WTC11 (cell line): ENCODE measurements at places on chromosomes 7 and 10. TPM values are rescaled to one million over a fixed set of nuclear protein-coding genes. Genes with fewer than 3 reads are reported as not detected.
A peak's percentile ranks its signal among the peaks of the same experiment; 100 is the strongest.

The EGR2 gene
- 0.92 to 1.6 TPM (median 1.6 TPM) in 3 replicates for total RNA-seq

The MAGI2 gene
- total RNA-seq = 26.6 to 32.2 TPM (median 29.2 TPM) in 3 replicates

The PNLIPRP1 gene
- total RNA-seq = 0.68 to 1.2 TPM (median 0.69 TPM) in 3 replicates

The DENND2A gene
- total RNA-seq = 10.0 to 13.6 TPM (median 12.7 TPM) in 3 replicates

The MMRN2 gene
- total RNA-seq = 1.7 to 2.8 TPM (median 2.4 TPM) in 3 replicates

The MMP21 gene
- not detected in 3 replicates for total RNA-seq

GRCh38 chr10:69124563-69125268 is 738 bp downstream of the VPS26A start:
- peak; percentile 28 for DNase-seq
- peaks cover 19% of the 10 kb centered on the region for H3K4me1 ChIP-seq
- H3K4me3 ChIP-seq = peak overlapping the region; percentile 95
- H3K27me3 ChIP-seq = no peaks in the 10 kb centered on the region

DNA sequence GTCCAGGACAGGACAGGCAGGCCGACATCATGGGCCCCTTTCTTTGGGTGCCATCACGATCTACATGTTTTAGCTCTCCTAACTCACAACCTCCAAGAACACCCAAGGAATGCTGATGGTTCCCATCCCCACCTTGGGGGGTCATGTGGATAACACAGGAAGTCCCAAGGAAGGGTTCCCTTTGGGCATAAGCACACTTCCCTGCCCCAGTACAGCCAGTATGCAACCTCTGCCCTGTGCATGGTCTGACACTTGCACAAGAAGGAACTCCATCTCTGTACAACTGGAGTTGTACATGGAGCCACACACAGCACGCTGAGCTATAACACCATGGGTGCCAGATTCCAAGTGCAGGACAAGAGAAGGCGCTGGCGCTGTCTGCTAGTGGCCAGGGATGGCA is 11.0 kb downstream of the MAT1A start:
- H3K27ac ChIP-seq = no peak overlapping the region
- no peak overlapping the region for H3K4me3 ChIP-seq
- peaks cover 13% of the 10 kb centered on the region for H3K4me1 ChIP-seq
- H3K27me3 ChIP-seq = no peaks in the 10 kb centered on the region; the same call in 1 of the 2 replicates

DNA sequence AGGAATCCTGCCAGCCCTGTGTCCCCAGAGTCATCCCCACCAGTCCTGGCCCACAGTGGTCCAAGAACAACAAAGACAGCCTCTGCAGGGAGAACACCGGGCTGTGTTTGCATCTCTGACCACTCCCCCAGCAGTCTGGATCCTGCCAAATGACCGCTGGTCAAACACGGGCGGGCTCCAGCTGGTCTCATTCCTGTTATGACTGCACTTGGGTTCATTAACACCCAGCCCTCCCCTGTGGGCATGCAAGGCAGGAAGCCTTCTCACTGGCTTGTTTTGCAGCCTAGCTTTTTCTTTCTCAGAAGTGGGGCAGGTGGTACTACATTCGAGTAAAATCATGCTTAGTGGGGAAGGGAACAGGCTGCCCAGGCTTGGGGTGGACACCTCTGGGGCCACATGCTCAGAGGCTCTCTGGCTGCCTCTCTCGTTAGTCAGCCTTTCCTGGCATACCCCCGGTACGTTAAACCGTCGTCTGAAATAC is 190.0 kb downstream of the PLXNA4 start:
- H3K4me1 ChIP-seq = peaks cover 12% of the 10 kb centered on the region
- H3K27me3 ChIP-seq = peaks cover 2% of the 10 kb centered on the region; the same call in 1 of the 2 replicates
- no peak overlapping the region for H3K4me3 ChIP-seq
- H3K36me3 ChIP-seq = no peaks in the 10 kb centered on the region

- no peak overlapping the region for H3K27ac ChIP-seq
- peaks cover 10% of the 10 kb centered on the region for H3K4me1 ChIP-seq
- H3K36me3 ChIP-seq = peaks cover 33% of the 10 kb centered on the region
- DNase-seq = no peak
- peak overlapping the region; percentile 94 for H3K4me3 ChIP-seq
These were observed 1.5 kb downstream of the NOC3L start for GRCh38 chr10:94361171-94361794.

GRCh38 chr7:46480619-46481018 is 559.5 kb upstream of the IGFBP3 start:
- H3K27me3 ChIP-seq = 0 out of 2 replicates have a peak, but pooled peaks cover 2% of the 10 kb centered on the region
- H3K4me1 ChIP-seq = no peaks in the 10 kb centered on the region
- DNase-seq = no peak
- H3K4me3 ChIP-seq = no peak overlapping the region
- no peaks in the 10 kb centered on the region; the same call in 1 of the 2 replicates for H3K36me3 ChIP-seq

DNA sequence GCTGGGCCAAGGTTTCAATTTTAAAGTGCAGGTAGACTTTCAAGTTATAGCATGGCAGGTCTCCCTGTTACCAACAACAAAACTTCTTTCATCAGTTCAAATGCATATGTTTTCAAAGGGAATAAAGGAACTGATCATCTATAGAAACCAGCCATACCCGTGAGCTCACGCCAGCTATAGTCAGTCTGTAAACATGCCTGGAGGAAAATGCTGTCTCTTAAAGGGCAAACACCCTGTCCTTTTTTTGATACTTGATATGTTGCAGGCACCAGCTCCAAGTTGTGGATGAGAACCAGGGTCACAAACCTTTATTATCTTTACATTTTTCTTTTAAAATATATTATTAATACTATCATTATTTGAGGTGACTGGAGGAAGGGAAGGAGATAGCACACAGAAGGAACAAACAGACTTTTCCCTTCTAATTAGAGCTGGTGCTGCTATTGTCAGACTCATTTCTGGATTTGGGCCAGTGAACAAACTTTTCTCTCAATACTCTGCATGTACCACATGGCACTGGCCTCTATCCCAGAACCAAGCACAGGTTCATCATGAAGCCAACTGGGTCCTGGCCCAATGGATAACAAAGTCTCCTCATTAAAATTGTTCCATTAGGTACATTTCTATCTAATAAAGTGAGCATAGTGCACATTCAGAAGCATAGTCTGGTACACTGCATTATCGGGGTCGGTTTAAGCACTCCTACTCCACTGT is 1102.4 kb downstream of the SORCS3 start:
- H3K4me1 ChIP-seq = peaks cover 5% of the 10 kb centered on the region
- H3K4me3 ChIP-seq = no peak overlapping the region
- no peak for DNase-seq
- H3K27ac ChIP-seq = no peak overlapping the region
- no peaks in the 10 kb centered on the region for H3K27me3 ChIP-seq

- no peaks in the 10 kb centered on the region for H3K36me3 ChIP-seq
- no peak for DNase-seq
- H3K4me3 ChIP-seq = no peak overlapping the region
These were observed 63.5 kb downstream of the COBL start for GRCh38 chr7:51253157-51253556.

- no peak overlapping the region for H3K4me3 ChIP-seq
- H3K36me3 ChIP-seq = peaks cover 87% of the 10 kb centered on the region
- no peaks in the 10 kb centered on the region for H3K4me1 ChIP-seq
- peaks cover 19% of the 10 kb centered on the region for H3K27me3 ChIP-seq
- DNase-seq = no peak
These were observed 306.9 kb downstream of the GLRX3 start for GRCh38 chr10:130443066-130443465.

GRCh38 chr10:63825766-63826165 is 304.6 kb downstream of the REEP3 start:
- DNase-seq = no peak
- H3K36me3 ChIP-seq = no peaks in the 10 kb centered on the region
- H3K4me3 ChIP-seq = no peak overlapping the region
- no peak overlapping the region for H3K27ac ChIP-seq
- H3K4me1 ChIP-seq = peaks cover 13% of the 10 kb centered on the region
